ENCODE measurements at places on chromosomes 12 and 14. TPM values are rescaled to one million over a fixed set of nuclear protein-coding genes. Genes with fewer than 3 reads are reported as not detected.

DNA sequence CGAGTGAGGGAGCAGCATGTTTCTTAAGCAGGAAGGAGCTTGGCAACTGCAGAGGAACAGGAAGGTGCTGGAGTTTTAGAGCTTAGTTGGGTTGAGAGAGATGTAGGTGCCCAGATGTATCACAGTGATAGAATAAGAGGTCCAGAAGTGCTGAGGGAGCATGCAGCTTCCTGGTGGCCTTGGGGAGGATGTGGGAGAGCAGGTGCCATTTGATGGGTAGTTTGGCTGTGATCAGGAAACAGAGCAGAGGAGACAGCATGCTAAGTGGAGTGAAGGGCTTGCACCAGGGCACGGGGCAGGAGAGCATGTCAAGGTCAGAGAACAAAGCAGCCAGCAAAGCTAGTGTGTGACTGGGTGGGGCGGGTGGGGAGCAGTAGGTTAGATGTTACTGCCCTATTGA, 74.8 kb downstream of the PAPOLA start:
- no peak overlapping the region for H3K27ac ChIP-seq
- H3K36me3 ChIP-seq, result no peaks in the 10 kb centered on the region
- no peak overlapping the region for H3K4me3 ChIP-seq
- no peaks in the 10 kb centered on the region for H3K27me3 ChIP-seq
- DNase-seq, result no peak
- peaks cover 14% of the 10 kb centered on the region for H3K4me1 ChIP-seq

DNA sequence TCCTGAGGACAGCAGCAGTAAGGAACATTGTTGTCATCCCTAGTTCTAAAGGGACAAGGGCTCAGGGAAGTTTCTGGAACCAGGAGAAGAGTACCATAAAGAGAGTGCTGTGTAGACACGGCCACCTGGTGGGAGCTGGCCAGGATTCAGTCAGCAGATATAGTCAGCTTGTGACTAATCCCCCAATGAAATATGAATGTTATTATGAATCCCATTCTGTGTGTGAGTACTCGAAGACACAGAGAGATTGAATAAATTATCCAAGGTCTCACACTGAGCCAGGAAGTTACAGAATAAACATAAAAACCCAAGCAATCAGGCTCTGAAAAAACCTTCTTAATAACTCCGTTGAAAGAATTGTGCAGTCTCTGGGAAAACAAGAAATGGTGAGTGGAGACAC, 1359.5 kb downstream of the AACS start:
- DNase-seq, result no peak
- H3K27me3 ChIP-seq, result no peaks in the 10 kb centered on the region
- H3K27ac ChIP-seq, result no peak overlapping the region
- no peaks in the 10 kb centered on the region for H3K4me1 ChIP-seq
- H3K4me3 ChIP-seq, result no peak overlapping the region
- H3K36me3 ChIP-seq, result no peaks in the 10 kb centered on the region

DNA sequence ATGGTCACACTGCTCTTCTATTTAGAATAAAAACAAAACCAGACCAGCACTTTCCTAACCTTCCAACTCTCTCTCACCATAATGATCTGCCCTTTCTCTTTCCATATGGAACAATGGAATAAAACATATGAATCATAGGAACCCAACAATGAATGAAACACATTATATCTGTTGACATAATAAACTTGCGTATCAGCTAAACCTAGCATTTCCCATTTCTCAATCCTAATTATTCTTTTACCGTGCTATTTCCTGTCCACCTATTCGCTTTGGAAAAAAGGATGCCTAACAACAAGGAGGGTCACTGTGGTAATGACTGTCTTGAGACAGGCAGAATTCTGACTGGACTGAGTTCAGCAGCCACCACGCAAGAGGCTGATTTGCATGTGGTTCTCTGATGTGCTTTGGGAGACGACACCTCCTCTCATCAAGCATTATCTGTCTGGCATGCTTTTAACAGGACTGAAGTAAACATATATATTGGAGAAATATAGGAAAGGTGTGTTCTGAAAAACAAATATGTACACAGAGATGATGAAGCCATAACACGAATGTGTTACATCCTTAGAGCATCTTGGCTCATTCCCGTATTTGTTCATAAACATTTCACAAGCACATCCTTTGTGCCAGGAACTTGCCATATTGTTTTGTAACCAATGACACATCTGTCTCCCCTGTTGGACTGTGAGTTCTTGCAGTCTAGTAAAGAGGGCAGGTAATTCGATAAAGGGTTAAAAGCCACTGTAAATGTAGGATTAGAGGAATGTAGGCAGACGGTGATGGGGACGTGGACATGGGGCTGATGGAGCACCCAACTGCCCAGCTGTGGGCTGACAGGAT, 87.7 kb downstream of the PTPRB start:
- DNase-seq, result no peak
- H3K36me3 ChIP-seq, result no peaks in the 10 kb centered on the region
- H3K4me1 ChIP-seq, result no peaks in the 10 kb centered on the region
- H3K27me3 ChIP-seq, result no peaks in the 10 kb centered on the region

DNA sequence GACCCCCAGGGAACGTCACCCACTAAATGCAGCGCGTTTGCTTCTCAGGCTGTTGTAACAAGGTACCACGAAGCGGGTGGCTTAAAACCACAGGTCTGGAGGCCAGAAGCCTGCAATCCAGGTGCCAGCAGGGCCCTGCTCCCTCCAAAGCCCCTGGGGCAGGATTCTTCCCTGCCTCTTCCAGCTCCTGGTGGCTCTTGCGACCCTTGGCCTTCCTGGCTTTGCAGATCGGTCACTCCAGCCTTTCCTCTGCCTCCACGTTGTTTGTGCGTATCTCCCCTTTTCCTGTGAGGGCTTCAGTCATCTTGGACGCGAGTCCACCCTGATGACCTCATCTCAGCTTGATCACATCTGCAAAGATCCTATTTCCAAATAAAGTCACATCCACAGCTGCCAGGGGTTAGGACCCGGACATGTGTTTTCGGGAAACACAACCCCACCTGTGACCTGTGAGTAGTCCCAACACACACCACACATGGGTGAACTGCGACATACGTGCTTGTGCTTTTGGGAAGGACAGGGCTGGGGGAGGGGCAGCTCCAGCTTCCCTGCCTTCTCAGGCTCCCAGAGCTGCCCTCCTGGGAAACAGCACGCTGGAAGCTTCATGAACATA, 114.5 kb upstream of the NCOR2 start:
- H3K27ac ChIP-seq, result peak overlapping the region; percentile 82
- H3K4me3 ChIP-seq, result no peak overlapping the region
- no peaks in the 10 kb centered on the region for H3K36me3 ChIP-seq
- H3K27me3 ChIP-seq, result no peaks in the 10 kb centered on the region

DNA sequence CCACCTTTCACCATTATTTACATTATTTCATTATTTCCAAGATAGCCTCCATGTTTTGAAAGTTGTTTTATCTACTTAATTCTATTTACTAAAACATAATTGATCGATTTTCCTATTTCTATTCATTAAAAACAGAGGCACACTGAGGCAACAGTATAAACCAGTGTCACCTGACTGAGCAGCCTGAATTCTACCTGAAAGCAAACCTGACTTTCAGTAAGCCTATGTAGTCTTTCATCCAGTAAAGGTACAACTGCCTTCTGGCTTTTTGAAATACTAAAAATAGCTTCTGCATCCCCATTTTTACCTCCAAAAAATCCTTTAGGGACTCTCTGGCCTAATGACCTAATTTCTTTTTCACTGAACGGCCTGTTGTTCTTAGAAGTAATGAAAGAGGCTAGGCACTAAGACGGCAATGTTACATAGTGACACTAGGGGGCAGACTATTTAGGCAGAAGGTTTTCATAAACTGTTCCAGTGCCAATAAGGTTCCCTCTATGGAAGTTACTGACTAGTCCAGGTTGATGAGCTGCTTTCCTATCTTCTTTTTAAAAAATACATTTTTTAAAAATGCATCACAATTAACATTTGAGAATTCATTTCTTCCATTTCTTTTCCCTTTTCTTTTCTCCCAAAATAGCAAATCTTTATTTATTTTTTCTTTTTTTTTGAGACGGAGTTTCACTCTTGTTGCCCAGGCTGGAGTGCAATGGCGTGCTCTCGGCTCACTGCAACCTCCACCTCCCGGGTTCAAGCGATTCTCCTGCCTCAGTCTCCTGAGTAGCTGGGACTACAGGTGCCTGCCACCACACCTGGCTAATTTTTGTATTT, 17.5 kb downstream of the ANAPC5 start:
- H3K27ac ChIP-seq, result no peak overlapping the region
- no peaks in the 10 kb centered on the region for H3K4me1 ChIP-seq
- H3K4me3 ChIP-seq, result no peak overlapping the region
- DNase-seq, result no peak
- H3K27me3 ChIP-seq, result no peaks in the 10 kb centered on the region

- H3K36me3 ChIP-seq, result no peaks in the 10 kb centered on the region
- no peak for DNase-seq
- H3K27ac ChIP-seq, result no peak overlapping the region
- H3K4me1 ChIP-seq, result peaks cover 16% of the 10 kb centered on the region
- H3K27me3 ChIP-seq, result no peaks in the 10 kb centered on the region
- H3K4me3 ChIP-seq, result no peak overlapping the region
Observed at GRCh38 chr12:19575337-19576243, 136.3 kb downstream of the AEBP2 start.

DNA sequence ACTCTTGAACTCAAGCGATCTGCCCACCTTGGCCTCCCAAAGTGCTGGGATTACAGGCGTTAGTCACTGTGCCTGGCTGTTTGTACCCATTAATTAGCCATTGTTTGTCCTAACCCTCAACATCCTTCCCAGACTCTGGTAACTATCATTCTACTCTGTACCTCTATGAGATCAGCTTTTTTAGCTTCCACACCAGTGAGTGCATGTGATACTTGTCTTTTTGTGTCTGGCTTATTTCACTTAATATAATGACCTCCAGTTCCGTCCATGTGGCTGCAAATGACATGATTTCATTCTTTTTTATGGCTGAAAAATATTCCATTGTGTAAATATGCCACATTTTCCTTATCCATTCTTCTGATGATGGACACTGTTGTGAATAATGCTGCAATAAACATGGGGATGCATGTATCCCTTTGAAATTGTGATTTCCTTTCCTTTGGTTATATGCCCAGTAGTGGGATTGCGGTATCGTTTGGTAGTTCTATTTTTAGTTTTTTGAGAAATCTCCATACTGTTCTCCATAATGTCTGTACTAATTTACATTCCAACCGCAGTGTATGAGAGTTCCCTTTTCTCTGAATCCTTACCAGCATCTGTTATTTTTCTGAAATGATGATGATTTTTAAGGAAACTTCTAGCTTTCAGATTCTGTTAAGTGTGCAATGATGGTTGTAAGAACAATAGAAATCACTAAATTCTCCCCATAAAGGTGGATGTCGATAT, 6.7 kb upstream of the PPP4R3A start:
- no peaks in the 10 kb centered on the region for H3K4me1 ChIP-seq
- H3K27me3 ChIP-seq, result no peaks in the 10 kb centered on the region
- H3K36me3 ChIP-seq, result no peaks in the 10 kb centered on the region
- DNase-seq, result no peak
- H3K27ac ChIP-seq, result no peak overlapping the region
- H3K4me3 ChIP-seq, result no peak overlapping the region

- H3K4me1 ChIP-seq, result no peaks in the 10 kb centered on the region
- no peaks in the 10 kb centered on the region for H3K27me3 ChIP-seq
- H3K4me3 ChIP-seq, result no peak overlapping the region
- no peak overlapping the region for H3K27ac ChIP-seq
Observed at GRCh38 chr12:75666939-75667334, 155.5 kb upstream of the KRR1 start.

KRT74 gene
- not detected for polyA plus RNA-seq

All from psoas muscle (tissue), 8 donors.